RPMI7951 (cell line): ENCODE measurements at places on chromosomes 7 and 10. TPM values are rescaled to one million over a fixed set of nuclear protein-coding genes. Genes with fewer than 3 reads are reported as not detected.

DNA sequence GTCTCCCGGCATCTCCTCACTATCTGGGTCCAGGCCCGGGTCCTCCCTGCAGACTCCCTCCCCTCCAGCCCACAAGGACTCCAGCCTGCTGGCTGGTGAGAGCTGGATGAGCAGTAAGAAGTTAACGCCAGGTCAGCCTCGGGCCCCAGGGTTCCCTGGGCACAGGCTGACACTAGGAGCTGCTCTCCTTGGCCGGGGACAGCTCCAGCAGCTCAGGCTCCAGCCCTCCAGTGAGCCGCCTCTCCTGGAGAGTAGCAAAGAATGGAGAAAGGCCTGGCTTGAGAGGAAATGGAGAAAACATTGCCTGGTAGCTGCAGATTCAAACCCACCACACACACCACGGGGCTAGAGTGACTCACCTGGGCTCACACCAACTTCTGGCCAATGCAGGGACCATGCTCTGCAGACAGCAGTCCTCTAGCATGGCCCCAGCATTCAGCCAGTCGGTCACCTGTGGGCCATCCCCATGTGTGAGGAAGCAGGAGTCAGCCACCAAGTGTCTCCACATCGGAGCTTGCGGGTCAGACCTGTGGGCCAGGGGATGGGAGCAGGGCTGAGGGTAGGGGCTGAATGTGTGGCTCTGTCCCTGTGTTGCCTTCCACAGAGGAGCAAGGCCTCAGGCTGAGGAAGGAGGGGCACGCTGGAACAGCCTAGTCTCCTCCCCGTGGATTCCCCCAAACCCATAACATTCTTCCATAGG lies 6.5 kb downstream of the SAP25 start:
- no peak for DNase-seq

DNA sequence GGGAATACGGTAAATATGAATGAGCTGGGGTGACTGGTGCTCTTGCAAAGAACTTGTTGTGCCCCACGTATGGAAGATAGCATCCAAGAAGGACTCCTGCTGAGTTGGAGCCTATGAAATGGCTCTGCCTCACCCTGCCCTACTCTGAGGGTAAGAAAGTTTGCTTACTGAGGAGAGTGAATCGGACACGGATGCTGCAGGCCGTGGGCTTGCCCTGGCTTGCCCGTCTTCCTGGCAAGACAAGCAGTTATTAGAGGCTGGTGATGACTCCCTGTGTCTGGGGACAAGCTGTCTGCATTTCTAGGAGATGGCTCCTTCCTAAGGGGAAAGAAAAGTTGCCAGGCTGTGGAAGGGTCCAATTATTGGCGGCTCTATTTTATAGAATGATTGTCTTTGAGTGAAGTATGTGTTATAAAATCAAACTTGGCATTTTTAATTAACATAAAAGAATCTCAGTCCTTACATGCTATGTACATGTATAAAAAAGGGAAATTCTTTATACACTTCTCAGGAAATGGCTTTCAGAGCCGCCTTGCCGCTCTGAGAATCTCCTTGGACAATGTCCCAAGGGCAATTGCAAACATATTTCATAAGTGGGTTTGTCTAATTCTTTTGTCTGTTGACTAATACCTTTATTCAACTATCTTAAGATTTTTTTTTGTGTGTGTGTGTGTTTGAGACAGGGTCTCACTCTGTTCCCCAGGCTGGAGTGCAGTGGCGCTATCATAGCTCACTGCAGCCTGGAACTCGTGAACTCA lies 64.6 kb downstream of the CYP26A1 start:
- DNase-seq, result no peak

DNA sequence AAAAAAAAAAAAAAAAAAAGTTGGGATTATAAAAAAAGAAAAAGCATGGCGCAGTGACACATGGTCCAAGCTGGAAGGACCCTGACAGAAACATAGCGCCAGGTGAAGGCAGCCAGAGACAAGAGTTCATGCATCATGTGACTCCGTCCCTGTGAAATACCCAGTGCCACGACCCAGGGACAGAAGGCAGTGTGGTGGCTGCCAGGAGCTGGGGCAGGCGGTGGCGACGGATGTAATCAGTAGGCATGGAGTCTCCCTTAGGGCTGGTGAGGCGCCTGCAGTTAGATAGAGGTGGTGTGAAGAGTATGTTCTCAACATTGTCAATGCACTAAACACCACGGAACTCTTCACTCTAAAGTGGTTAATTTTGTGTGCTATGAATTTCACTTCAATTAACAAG lies 43.9 kb downstream of the STK32C start:
- no peak for DNase-seq

- no peak for DNase-seq
These were observed 13.1 kb downstream of the LHFPL3 start for GRCh38 chr7:104341546-104341945.

- peak; percentile 39 for DNase-seq
These were observed 312.0 kb upstream of the GLI3 start for GRCh38 chr7:42548816-42549611.

- no peak for DNase-seq
These were observed 49.6 kb upstream of the PDE1C start for GRCh38 chr7:32119790-32120196.

GRCh38 chr10:110498087-110498981 lies 627 bp downstream of the DUSP5 start:
- DNase-seq, result peak; percentile 55

DNA sequence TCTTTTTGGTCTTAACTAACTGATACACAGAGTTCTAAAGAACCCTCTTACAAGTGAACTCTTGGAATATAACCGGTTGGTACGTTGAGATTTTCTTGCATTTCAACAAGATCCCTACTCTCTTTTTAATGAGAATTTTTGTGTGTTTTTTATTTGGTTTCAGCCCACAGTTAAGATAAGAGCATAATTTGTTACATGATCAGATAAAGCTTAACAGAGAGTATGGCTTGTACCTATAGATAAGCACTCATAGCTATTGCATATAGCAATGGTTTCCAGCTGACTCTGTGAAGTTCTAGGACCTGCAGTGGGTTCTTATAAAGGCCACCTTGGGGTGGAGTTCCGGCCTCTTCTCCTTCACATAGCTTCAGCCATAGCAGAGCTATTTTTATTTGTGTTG lies 143.3 kb downstream of the SNX10 start:
- no peak for DNase-seq

The GBX1 gene
- not detected in 2 replicates for total RNA-seq

The DNA2 gene
- 15.6 and 18.3 TPM in 2 replicates for total RNA-seq

The USP54 gene
- 6.4 and 8.3 TPM in 2 replicates for total RNA-seq

The ATE1 gene
- 16.8 and 18.4 TPM in 2 replicates for total RNA-seq

The SLC18A2 gene
- not detected in 2 replicates for total RNA-seq

The FFAR4 gene
- total RNA-seq, result not detected in 2 replicates

The ANKIB1 gene
- 36.6 and 50.7 TPM in 2 replicates for total RNA-seq

The PRR15 gene
- 0.10 TPM in 1 of 2 replicates, not detected in the other for total RNA-seq

The CALML3 gene
- not detected in 2 replicates for total RNA-seq

The HABP2 gene
- total RNA-seq, result not detected in 2 replicates
